ENCODE measurements at places on chromosomes 11 and 22.

DNA sequence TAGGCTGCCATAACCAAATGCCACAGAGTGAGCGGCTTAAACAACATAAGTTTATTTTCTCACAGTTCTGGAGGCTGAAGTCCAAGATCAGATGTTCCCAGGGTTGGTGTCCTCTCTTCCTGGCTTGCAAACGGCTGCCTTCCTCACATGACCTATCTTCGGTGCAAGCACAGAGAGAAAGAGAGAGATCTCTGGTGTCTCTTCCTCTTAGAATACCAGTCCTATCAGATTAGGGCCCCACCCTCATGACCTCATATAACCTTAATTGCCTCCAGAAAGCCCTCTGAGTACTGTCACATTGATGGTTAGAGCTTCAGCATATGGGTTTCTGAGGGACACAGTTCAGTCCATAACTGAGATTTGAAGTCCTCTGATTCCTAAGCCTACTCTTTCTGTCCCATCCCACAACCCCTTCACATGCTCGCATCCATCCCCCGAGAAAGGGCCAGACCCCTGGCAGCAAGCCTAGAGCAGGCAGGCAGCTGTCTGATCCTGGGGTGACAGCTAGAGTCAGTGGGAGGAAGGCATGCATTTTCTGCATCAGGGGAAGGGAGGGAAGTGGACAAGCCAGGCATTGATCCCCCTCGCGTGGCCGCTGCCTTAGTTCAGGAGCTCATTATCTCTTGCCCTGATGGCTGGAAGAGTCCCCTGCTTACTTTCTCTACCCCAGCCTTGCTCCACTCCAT, 114.1 kb downstream of the FAR1 start:
- no peak for DNase-seq

DNA sequence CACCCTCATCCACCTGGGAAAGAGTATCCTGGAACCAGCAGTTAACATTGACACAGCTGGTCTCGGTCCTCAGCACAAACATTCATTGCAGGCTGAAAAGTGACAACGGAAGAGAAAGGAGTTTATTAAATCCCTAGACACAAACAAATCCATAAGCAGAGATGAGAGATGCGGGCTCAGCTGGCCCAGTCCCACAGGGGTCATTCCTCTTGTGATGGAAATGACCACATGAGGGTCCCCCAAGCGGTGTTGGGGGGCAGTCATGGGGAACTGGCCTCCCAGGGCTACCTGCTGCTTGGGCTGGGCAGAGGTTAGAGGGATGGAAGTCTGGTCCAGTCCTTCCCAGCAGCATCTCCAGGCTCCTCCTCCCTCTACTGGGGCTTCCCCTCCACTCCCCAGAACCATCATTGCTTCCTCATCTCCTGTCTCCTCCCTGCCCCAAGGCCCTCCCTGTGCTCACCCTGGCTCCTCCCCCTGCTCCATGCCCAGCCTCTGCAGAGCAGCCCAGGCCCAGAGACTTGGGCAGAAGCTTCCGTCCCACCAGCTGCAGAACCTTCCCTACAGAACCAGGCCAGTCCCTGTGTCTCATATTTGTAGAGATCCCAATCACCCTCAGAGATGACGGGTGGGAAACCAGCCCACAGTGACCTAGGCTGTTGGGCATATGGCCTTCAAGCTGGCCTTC, 5.4 kb upstream of the IGLL5 start:
- DNase-seq = no peak

DNA sequence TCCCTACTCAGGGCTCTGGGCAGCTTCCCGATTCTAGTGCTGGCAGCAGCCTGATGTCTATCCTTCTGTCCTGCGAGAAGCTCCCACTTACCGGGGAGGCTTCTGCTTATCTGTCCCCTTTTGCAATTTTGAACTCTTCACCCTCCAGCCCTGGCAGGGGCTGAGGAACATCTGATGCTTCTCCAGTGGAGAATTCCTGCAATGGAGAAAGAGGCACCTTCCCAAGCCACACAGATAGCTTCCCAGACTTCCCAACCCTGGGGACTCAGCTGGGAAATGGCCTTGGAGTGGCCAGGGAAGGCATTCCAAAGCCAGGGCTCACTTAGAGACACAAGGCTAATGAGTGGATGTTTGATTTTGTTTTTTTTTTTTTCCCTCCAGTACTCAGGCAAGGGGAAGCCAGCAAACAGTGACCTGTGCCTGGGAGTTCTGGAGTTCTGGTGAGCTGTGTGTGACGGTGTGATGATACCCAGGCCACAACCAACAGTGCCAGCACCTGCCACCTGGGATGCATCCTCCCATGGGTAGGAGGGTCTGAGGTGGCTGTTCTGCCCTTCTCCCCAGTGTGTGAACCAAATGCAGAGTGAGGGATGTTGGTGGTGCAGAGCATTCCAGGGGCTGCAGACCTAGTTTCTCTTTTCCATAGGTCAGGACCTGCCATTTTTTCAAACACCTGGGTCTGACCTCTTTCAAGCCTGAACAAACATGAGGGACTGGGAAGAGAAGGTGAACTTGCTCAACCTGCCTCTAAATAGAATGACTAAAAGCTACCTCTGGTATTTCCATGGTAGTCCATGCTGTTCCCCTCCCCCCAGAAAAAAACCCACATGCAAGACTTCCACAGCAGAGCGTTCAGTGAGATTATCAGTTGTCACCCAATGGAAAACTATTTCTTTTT, 95.1 kb downstream of the CCDC81 start:
- no peak for DNase-seq

DNA sequence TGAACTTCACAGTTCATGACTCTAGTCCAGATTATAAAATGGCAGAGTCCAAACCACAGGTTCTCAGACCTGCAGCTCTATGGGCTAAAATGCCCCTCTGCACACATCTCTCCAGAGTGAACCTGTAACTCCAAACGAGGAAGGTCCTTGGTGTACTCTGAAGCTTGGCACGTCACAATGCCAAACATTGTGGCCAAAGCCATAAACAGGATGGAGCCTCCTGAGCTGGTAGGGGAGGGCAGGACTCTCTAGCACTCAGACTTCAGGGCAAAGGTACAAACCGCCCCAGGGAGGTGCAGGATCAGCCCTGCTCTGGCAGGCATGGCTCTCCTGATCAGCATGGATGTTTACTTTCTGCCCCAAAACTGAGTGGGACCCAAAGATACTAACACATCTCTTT, 2.3 kb downstream of the SCUBE2 start:
- no peak for DNase-seq

DNA sequence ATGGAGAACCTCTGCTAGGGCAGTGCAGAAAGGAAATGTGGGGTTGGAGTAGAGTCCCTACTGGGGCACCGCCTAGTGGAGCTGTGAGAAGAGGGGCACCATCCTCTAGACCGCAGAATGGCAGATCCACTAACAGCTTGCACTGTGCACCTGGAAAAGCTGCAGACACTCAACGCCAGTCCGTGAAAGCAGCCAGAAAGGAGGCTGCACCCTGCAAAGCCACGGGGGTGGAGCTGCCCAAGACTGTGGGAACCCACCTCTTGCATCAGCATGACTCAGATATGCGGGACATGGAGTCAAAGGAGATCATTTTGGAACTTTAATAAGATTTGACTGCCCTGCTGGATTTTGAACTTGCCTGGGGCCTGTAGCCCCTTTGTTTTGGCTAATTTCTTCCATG, 8.7 kb downstream of the TSKU start:
- DNase-seq = no peak

- no peak for DNase-seq
These were observed 1.2 kb downstream of the MICALL1 start for GRCh38 chr22:37907036-37907954.

DNA sequence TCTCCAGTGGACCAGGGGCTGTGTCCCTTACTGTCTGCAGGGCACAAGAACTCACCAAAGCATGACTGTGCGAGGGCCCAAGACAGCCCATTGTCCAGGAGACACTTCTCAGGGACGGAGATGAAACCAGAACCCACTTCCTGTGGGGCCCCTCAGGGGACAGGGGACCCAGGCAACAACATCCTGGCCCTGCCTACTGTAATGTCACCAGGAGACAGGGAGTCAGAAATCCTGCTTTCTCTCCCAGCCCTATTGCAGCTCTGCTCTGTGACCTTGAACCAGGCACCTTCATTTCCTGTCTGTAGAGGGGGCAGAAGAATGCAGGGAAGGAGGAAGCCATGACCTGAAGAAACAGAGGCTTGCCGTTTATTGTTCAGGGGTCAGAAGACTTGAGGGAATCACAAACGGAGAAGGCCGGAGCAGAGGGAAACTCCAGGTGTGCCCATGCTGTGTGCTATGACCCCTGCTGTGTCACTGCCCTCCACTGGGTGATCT, 98.0 kb downstream of the NAT10 start:
- no peak for DNase-seq

DNA sequence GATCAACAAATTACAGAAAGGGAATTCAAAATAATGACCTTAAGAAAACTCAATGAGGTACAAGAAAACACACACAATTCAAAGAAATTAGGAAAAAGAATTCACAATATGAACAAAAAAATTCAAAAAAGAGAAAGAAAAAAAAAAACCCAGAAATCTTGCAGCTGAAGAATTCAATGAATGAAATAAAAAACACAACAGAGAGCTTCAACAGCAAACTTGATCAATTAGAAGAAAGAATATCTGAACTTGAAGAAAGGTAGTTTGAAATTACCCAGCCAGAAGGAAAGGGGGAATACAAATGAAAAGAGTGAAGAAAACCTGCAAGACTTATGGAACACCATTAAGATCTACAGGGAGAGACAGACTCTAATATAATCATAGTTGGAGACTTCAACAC, 52.8 kb downstream of the USP35 start:
- no peak for DNase-seq

DNA sequence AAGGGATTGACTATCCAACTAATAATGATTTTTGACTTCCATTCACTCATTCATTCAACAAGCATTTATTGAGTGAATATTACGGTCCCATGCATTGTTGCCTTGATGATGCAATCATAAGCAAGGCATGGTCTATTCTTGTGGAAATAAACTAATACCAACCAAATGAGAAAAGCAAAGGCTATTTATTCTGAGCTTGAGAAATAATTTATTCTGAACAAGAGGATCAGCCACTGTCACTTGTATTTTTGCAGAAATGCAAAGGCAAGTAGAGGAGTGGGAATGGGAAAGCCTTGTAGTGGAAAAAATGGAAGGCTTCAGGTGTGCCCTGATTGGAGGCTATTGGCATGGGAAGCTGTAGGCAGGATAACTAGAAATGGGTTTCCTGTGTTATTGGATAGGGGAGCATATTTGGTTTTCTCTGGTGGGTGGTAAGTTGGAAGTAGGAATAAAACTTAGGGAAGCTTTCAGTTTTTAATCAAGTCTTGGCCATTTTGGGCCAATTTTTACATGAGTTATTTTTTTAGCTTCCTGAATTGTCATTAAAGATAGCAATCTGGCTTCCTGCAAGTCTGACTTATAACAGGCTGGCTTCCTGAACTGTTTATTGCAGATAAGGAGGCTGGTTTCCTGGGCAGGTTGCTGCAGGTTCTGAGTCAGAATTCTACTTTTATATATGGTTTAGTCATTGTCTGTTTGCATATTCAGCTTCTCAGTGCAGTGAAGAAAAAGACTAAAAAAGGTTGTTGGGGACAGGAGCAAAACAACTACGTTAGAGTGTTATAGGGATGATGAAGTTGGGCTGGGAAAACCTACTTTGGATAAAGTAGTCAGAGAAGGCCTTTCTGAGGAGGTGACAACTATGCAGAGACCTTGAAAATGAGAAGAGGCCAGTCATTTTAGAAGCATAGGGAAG, 106.7 kb downstream of the APIP start:
- no peak for DNase-seq

GRCh38 chr22:20025401-20026203, 4.7 kb downstream of the TANGO2 start:
- DNase-seq = no peak

- no peak for DNase-seq
These were observed 14.5 kb downstream of the DGCR2 start for GRCh38 chr22:19107730-19108074.

DNA sequence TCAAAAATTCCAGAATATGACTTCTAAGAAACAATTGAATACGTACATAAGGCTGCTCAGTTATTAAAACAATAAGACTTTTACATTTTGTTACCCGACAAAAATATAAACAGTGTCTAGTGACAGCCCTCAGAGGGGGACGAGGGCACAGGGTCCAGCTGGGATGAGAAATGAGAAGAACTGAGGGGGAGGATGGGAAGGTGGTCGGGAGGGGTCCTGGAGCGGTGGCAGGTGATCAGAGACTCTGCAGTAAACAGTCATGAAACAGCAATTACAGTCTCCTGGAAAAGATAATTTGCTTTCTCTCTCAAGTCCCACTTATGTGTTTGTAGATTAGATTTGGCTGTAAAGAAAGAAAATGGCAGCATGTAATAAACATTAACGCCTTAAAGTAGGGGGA, 56.0 kb downstream of the PACSIN2 start:
- DNase-seq = no peak

DNA sequence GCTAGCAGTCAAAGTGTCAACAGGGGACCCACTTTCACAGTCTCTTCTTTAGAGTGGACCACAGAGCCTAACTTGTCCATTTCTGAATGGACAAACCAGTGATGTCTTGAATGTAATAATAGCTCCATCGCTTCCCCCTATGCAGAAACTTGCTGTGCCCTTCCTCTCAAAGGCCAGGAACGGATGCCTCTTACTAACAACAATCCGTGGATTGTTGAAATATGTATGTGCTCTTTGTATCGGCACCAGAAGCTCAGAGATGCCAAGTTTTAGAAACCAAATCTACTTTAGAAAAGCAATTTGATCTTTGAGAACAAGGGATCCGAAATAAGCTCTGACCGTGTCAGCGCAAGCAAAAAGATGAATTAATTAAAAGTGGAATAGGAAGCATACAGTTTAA, 259.5 kb upstream of the POU2AF2 start:
- DNase-seq = no peak

DNA sequence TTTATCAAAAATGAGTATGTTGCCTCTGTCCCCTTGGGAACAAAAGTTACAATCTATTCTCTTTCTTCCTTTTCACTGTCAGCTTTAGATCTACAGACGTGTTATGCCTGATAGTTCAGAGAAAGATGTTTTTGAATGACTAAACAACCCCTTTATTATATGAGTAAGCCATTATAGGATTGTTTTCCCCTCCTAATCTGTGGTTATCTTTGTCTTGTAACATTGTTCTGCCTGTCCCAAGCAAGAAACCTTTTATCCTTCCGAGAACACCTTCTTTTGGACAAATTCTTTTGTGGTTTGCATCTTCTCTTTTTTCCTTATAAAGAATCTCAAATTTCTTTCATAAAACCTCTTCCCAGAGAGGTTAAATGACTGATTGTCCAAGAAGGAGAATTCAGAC, 208.4 kb downstream of the DDX10 start:
- DNase-seq = no peak

DNA sequence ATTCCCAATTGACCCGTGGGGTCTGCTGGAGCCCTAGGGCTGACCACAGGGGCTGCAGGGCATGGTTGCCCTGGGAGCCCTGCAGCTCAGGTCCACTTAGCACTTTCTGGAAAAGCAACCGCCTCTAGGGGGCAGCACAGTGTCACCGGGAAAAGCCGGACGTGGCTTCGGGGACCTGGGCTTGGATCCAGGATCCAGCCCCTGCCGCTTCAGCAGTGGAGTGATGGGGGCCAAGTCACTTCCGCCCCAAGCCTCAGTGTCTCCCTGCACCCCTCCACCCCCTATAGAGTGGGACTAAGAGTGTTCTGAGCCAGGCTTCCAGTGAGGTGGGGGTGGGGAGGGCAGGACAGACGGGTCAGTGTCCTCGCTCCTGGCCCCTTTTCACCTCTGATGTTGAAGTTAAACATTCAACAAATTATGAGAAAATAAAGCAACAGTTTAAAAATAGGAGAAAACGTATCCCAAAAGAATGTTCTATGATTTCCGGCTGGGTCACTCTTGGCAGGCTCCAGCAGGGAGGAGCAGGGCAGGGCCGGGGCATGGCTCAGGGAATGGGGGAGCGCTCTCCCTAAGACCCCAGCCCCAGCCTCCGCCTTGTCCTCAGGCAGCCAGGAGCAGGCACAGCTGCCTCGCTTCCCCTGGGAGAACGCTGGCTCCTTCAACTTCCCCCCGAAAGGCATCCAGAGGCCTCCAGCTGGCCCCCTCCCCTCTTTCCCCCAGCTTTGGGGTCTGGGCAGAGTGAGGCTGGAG, 96.5 kb upstream of the FGF3 start:
- DNase-seq = no peak

Data from C1 segment of cervical spinal cord (tissue), 14 donors.